ENCODE measurements at places on chromosomes 11 and 22.
A peak's percentile ranks its signal among the peaks of the same experiment; 100 is the strongest.

GRCh38 chr11:27699926-27700350, 317 bp downstream of the BDNF start:
- DNase-seq: no peak

DNA sequence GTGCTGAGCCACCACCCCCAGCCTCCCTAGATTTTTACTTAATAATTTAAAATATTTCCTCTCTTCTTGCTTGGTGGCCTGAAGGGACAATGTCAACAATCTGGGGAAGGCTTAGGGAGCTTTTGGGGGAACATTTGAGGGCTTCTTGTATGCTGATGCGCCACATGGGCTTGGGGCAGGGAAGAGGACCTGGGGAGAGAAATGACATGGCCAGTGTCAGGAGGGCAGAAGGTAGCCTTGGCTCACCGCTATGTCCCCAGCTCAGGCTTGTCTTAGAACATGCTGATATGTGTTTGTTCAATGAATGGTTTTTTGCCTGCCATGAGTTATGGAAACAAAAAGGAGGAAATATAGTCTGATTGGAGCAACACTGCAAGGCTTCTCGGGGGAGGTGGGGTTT, 51.6 kb downstream of the ST14 start:
- DNase-seq: peak; percentile 1

DNA sequence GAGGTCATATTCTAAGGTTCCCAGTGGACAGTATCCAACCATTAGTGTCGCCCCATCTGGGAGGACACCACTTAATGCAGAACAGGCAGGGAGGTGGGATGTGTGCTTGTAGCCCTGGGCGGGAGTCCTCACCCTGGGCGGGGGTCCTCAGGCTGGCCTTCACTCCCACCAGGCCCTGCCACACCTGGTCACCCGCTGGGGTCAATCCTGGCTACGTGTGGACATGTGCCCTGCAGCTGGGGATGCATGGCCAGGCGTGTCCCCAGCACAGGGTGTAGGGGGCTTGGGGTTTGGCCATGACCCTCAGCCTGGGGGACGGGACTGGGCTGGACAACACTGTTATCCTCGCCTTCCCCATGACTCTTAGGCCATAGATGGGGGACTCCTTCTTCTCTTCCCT, 18.8 kb downstream of the TRPM5 start:
- DNase-seq: no peak

- no peak for DNase-seq
Measured at GRCh38 chr22:49449811-49450446, 377.7 kb downstream of the BRD1 start.

GRCh38 chr22:41682033-41682807, 6.4 kb downstream of the SNU13 start:
- DNase-seq: peak; percentile 97

GRCh38 chr11:7160814-7161489, 72.2 kb downstream of the RBMXL2 start:
- no peak for DNase-seq

DNA sequence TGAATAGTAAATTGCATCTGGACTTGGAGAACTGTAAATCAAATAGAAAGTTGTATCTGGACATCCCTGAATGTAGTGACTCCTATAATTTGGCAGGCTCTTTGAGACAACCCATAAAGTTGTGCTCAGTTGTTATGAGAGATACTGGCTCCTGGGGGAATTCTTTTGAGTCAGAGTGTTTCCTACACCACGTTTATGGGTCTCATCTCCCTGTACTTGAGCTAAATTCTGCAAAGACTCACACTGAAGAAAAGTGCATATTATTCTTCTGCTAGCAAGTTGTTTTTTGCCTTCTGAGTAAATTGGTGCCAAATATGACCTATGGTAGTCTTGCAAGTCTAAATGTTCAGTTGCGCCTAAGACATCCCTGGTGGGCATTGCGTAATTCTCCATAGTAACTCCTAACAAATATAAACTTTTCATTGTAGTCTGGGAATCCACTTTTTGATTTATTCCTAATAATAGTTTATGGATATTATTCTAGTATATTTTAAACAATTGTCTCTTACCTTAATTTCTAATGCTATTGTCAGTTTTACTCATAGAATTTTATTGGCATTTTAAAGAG, 5.0 kb downstream of the ZNF215 start:
- DNase-seq: no peak

DNA sequence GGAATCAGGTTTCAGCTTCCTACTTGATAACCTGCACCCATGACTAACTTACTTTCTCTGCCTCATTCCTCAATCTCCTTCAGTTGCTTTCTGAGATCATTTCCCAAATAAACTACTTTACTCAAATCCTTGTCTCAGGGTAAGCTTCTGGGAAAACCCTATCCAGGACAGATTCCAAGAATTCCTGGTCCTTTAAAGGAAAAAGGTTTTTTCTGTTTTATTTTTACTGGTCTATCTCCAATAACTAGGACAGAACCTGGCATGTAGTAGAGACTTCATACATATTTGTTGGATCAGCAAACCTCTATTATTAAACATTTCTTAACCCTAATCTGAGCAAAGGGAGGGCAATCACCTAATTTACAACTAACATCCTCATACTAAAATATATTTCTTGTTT, 910.5 kb upstream of the CHORDC1 start:
- DNase-seq: no peak

- DNase-seq: peak; percentile 93
Measured at GRCh38 chr11:45899448-45900174, 7.5 kb downstream of the FREY1 start.

DNA sequence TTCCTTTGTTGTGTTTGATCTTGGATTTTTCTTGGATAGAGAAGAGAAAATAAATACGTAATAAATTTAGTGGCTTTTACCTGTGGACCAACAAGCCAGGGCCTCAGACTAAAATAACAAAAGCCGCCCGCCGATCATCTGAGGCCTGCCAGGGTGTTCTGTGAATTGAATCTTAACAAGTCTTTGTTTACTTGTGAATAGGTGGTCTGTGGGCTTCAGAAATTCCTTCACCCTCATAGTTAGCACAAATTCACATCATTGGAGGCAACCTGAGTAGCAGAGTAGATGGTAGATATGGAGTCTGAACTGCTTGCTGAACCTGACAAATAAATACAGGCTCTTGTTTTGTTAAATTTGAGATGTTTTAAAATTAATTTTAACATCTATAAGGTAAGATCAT, 176.3 kb upstream of the MTNR1B start:
- DNase-seq: no peak

DNA sequence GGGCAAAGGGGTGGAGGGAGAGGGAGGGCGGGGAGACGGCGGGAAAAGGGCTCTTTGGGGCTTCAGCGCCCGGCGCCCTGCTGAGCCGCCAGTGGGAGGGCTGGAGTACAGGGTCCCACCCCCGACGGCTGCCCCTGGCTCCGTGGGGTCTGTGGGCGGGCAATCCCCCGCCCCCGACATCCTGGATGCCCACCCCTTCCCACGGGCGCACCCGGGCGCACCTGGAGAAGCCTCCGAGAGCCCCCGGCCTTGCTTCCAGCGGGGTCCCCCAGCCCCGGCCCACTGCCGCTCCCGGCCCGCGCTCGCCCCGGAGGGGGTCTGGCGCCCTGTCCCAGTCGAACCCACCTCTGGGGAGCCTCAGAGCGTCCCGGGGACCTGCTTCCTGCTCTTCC, 394 bp downstream of the CHRM4 start:
- no peak for DNase-seq

- DNase-seq: no peak
Measured at GRCh38 chr22:28282405-28283067, 363.5 kb upstream of the PITPNB start.

- DNase-seq: no peak
Measured at GRCh38 chr22:47551431-47551775, 789.0 kb downstream of the TBC1D22A start.

DNA sequence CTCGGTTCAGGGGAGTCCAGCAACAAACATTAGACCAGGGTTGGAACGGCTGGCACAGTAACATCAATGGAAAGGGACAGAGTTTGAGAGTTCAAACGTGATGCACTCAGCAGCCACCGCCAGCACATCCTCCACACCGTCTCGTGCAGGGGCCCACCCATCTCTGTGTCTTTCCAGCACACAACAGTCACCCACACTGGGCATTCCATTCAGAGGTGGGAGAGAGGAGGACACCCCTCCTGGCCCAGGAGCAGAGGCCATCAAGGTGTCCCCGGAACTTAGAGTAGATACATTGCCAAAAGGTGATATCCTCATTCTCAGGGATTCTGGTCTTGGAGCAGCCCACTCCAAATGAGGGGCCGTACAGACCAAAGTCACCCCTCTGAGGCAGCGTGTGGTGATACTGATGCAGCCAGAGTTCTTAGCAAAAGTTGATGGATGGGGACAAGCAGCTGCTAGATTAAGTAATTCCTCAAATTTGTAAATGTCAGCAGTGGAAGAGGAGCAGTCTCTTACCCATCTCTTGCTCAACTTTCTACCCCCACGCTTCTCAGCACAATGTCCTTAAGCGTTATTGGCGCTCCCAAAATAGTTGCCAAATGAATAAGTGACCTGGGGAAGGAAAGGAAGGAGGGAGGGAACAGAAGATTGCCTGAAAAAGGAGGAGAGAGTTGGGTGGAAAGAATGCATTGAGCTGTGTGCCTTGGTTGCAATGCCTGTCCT, 5.5 kb downstream of the SNAP29 start:
- DNase-seq: no peak

DNA sequence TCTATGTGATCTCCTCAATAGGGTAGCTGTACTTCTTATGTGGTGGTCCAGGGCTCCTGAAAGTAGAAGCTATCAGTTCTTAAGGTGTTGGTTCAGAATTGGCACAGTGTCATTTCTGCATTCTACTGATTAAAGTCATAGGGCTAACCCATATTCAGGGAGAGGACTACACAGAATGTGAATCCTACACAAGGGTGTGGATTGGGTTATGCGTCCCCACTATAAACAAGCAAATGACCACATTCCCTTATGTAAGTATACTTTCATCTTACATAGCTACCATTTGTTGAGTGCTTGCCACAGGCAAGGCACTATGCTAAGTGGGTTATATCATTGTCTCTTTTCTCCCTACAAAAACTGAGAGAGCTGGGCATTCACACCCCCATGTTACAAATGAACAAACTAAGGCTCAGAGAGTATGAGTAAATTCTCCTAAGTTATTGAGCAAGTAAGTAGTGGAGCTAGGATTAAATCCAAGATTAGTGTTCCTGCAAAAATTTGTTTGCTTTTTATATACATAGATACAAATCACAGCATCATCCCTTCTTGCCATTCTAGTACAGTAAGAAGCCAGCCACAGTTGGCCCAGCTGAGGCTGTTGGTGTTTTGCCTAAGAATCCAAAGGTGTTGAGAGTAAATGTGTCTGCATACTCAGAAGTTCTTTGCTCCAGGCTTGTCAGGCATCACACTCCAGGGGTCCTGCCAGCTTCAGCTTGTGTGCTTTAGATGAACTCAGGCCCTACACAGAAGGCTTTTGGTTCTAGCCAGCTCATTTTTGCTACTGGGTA, 157.8 kb downstream of the KIF18A start:
- no peak for DNase-seq

- no peak for DNase-seq
Measured at GRCh38 chr11:118124929-118125535, 27.6 kb downstream of the SCN4B start.

GRCh38 chr11:75158696-75159150, 7.8 kb downstream of the SLCO2B1 start:
- DNase-seq: no peak

- no peak for DNase-seq
Measured at GRCh38 chr22:42766860-42767259, 46.2 kb upstream of the A4GALT start.

DNA sequence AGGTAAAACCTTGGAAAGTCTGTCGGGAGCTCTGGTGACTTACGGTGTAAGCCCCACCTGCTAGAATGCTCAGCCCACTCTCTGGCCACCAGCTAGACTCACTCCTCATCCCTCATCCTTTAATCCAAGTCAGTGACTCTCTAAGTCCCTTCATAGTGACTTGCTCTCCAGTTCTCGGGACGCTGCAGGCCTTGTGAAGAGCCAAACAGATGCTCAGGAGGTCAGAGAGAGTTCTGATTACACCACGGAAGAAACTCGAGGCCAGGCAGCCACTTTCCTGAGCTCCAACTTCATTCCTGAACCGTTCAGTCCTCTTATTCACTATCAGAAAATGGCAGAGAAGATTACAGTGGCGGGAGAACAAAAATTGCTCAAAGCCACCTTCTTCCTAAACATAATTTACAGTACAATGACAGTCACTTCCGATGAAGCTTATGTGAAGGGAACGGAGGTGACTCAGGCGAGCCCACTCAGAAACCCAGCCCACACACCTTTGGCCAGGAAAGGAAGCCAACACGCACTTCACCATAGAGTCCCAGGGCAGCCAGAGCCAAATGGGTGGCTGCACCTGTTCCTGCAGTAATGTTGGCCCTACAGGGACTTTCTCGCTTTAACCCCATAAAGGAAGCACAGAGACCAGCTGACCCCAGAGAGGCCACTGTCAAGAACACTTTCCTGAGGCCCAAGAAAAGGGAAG, 100.4 kb downstream of the GALNT18 start:
- DNase-seq: no peak

DNA sequence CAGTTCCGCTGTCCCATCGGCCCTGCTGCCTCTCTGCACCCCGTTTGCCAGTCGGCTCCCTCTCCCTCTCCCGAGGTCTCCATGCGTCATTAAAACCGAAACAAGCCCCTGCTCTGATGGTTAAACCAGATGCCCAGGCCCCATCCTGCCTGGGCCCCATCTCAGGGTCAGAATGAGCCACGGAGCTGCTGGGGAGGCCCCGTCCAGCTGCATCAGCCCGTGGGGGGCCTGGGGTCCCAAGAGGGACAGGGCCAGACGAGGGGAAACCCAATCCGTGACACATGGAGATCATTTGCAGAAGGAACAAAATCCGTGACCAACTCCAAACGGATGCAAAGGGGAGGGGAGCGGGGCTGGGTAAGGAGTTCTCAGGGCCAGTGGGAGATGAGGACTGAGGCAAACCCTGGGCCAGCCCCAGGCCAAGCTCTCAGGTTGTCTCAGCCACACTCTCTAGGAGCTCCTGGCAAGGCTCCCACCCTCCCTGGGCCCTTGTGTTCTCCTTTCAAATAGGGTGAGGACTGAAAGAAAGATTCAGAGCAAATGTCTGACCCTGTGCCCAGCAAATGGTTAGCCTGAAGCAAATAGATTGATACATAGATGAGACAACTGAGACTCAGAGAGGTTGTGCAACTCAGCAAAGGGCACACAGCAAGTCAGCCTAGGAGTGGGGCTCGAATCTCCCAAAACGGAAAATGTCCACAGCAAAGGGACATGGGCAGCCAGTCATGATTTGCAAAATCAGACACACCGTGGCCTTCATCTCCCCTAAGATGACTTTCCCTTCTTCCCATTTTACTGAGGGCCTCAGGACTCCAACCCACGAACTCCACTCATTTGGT, 162.1 kb downstream of the MN1 start:
- DNase-seq: no peak

DNA sequence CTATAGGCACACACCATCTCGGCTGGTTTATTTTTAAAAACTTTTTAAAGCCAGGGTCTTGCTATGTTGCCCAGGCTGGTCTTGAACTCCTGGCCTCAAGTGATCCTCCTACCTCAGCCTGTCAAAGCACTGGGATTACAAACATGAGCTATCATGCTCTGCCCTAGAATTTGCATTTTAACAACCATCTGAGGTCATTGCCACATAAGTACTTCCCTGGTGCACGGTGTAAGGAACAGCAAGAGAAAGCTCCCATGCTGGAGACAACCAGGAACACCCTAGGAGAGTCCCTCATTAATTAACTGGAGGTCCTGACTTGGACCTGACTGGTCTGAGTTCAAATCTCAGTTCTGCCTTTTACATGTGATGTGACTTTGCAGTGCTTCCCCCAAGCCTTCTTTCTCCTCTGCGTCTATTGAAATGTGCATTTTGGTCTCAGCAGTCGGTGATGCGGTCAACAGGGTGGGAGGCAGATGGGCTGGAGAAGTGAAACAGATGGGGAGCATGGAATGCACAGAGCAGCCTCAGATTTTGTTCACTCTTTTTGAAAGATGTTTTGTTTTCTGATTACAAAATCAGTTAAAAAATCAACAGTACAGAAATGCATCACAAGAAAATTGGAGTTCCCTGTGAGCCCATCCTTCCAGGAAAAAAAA, 146.5 kb downstream of the MYO18B start:
- DNase-seq: no peak
